ENCODE measurements at places on chromosomes 1 and 21.

GRCh38 chr1:153493343-153493960, 33.0 kb upstream of the S100A7 start:
- DNase-seq: no peak

- DNase-seq: peak; percentile 75
Observed at GRCh38 chr1:195738966-195739650, 869.1 kb downstream of the KCNT2 start.

DNA sequence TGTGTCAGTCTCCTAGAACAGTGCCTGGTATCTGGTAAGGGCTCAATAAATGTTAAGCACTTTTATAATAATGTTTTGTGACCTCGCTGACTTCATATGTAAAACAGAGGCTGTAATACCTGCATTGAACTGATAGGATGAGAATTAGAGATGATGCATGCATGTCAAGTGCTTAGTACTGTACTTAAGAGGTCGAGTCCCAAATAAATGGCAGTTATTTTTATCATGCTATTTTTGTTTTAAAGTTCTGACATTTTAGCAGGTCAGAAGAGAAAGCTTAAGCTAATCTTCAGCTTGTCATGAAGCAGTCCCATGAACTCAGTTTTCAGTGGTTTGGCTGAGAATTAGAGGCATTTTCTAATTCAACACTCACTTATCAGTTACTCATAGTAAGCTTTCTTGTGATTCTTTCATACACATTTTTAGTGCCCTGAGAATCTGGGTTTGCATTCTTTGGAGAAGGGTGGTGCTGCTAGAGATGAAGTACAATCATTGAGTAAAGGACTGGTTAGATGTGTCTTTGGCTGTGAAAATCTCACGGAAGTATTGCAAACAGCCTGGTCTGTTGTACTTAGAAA, 75.7 kb upstream of the RAVER2 start:
- DNase-seq: no peak

DNA sequence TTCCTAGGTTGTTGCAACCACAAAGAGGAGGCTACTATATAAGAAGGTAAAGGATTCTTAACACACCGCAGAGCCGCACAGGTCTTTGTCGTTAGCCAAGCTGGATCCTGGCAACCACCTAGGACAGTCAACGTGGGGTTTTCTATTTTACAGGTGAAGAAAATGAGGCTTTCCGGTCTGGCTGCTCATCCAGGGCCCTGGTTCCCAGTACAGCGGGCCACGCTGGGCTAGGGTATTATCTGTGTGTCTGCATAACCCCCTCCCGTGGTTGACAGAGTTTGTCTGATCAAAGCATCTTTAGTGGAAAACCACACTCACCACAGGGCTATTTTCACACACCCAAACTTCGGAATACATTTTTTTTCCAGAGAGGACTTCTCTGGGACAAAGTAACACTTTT, 39.0 kb upstream of the PDE9A start:
- DNase-seq: no peak

DNA sequence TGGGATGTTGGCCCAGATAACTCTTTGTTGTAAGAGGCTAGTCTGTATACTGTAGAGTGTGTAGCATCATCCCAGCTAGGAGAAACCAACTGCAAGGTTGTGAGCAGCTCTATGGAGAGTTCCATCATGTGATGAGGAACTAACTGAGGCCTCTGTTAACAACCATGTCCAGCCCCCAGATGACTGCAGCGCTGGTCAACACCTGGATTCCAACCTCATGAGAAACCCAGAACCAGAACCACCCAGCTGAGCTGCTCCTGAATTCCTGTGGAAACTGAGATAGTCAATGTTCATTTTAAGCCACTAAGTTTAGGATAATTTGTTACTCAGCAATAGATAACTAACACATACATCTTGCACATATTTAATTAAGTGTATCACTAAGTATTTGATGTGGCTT, 41.6 kb upstream of the SLC2A1 start:
- no peak for DNase-seq

DNA sequence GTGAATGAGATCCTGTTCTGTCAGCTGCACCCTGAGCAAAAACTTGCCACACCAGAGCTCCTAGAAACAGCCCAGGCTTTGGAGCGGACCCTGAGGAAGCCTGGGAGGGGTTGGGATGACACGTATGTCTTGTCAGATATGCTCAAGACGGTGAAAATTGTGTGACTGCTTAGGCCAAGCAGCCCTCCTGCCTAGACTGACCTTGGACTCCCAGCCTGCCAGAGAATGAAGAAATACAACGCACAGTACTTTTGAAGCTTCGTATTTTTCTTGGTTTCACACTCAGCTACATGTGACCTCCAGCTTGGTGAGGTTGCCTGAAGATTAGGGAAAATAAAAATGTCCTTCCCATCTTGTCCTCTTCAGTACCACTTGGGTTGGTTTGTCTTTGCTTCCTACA, 15.1 kb downstream of the METTL13 start:
- no peak for DNase-seq

- no peak for DNase-seq
Observed at GRCh38 chr1:210626341-210626740, 297.6 kb downstream of the HHAT start.

DNA sequence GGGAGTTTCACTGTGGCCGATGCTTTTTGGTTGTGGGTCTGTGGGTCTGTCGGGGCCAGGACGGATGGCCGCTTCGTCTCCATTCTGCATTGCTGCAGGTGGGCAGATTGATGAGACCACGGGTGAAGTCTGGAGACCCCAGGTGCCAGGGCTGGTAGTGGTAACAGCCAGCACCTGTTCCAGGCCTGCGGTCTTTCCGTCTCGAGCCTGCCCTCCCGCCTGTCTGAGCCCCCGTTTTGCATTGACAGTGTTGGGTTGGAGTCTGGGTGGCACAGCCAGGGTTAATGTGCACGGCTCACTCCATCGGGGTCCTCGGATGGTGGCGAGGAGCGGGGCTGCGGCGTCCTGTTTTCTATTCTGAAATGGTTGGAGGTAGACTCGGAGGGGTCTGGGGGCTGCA, 24.2 kb downstream of the PRKCZ start:
- no peak for DNase-seq

GRCh38 chr1:153271711-153272110, 12.2 kb downstream of the LORICRIN start:
- no peak for DNase-seq

DNA sequence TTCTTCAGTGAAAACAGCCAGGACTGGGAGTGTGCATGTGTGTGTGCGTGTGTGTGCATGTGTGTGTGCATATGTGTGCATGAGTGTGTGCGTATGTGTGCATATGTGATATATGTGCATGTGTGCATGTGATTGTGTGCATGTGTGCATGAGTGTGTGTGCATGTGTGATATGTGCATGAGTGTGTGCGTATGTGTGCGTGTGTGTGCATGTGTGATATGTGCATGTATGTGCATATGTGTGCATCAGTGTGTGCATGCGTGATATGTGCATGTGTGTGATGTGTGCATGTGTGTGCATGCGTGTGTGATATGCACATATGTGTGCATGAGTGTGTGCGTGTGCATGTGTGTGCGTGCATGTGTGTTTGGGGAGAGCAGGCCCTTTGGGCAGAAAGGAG, 89.8 kb downstream of the ITPKB start:
- no peak for DNase-seq

DNA sequence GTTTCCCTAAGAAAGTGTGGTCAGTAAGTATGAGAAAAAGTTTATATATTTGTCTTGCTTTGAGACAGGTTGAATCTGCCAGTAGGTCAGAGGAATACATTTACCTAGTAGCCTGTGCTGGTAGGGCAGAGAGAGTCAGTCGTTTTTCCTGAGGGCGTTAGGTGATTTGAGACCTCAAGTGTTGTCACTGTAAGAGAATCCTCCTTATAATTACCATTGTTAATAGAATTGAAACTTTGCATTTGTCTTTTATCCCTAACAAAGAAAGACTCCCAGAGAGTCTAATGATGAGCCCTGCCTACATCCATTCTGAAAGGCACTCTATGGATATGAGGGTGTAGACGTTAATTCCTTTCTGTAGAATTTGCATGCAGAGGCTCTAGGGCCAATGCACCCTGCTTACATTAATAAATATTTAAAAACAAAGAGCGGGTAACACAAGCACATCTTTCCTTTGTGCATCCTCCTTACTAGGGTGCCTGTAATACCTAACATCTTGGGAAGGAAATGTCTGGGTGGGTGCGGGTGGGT, 16.4 kb downstream of the PBX1 start:
- no peak for DNase-seq

- no peak for DNase-seq
Observed at GRCh38 chr21:17455451-17455850, 57.4 kb upstream of the CXADR start.

- no peak for DNase-seq
Observed at GRCh38 chr1:81700728-81701470, 99.8 kb upstream of the ADGRL2 start.

DNA sequence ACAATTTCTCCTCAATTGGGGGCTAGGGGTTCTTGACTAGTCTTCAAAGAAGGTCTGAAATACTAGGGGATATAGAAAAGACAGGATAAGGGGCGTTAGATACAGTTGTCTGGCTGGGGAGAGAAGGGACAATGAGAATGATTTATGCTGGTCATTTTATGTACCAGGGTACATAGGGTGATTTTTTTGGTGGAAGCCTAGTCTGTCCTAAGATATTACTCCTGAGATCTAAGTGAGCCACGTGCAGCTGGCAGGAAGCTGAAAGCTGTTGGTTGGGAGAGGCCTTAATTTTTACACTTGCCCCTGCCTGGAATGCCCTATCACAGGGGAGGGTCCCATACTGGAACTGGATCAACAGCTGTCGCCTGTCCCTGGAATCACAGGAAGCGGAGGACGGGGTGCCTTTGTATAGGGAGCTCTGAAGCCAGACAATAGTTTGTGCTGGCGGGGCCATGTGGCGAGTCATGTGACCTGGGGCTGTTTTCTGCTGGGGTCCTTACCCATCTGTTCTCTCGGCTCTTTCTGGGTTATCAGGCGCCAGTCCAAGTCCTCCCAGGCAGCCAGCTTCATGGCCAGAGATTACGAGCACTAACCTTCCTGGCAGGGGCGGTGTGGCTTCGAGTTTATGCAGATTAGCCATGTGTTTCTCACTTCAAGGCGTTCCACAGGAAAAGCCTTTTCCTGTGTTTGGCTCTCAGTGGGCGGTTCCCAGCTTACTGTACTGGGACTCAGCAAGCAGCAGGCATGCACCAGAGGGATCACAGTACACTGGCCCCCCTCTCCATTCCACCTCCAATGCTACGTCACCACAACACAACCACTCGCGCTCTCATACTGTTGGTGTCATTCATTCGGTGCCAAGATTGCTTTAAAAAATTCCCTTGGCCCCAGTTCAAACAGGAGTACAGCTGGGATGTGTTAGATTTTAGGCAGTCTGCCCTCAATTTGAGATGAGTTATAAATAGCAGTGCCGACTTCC, 27.5 kb downstream of the ARID1A start:
- DNase-seq: peak; percentile 99

DNA sequence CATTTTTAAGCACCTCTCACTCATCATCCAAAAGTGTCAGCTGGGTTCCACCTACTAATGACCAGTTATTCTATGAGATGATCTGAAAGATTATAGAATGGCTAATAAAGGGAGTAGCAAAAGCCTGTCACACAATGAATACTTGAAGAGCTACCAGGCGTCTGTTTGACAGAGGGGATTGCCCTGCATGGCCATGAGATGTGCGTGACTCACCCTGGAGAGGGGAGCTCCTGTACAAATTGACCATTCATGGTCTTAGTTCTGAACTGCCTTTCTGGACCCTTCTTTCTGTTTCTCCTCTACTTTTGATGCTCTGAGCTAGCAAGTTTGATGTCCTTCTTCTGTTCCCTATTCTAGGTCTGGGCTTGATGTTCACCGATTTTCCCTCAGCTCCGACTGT, 85.2 kb upstream of the ABCD3 start:
- DNase-seq: no peak

DNA sequence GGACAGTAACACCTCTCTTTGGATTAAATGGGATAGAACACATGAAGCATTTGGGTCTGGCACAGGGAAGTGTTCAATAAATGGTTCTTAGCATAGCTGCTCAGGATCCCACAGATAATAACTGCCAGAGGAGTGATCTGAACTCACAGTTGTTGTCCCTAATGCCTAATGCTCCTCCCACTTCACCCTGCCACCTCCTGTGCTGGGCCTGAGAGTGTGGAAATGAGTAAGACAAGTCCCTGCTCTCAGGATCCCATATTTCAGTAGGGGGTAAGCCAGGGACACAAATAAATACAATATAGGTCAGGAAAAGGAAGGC, 19.9 kb upstream of the FOXO6 start:
- DNase-seq: no peak

DNA sequence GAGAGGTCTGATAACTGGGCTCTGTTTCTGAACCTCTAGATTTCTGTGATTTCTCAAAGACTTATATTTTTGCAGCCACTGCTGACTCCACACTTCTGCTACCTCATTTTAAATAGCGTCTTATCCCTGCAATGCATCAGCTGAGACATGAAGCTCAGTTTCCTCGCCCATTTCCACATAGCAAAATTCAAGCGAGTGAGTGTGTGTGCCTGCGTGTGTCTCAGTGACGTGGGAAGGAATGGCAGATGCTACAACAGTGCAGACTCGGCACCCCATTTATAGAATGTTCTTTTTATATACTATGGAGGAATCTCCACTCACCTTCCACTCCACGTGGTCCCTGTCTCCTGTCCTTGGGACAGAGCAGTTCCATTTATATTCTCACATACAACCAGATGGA, 35.7 kb downstream of the ZMYND12 start:
- no peak for DNase-seq

DNA sequence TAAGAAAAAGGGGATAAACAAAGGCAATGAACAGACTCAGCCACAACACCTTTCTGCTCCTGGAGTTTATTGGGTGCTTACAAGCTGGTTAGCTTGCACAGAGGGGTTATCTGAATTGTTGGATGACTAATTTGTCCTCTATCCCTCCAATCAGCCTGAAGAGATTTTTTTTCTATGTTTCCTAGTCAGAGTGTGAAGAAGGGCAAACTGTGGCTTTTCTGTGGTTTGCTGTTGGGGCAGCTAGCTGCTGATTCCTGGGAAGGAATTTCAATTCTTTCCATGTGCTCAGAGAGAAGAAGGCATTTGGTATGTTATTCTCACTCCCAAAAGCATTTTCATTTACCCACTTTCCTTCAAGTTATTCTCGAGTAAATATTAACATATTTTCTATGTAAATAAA, 48.6 kb downstream of the PCP4 start:
- DNase-seq: peak; percentile 33

DNA sequence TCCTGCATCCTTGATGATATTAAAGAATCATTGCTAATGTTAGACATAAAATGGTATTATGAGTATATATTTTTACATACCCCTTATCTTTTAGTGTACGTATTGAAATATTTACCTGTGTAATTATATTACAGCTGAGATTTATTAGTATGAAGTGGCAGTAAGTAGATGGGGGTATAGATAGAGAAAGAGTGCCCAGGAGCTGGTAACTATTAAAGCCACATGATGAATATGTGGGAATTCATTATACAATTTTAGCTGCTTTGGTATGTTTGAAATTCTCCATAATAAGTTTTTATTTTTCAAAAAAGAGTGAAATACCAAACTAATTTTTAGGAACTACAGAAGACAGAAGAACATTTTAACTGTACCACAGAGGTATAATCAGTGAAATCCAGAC, 339.0 kb downstream of the PLPP3 start:
- DNase-seq: no peak

Data from fibroblast of skin of abdomen (primary cell).